Subcutaneous preadipocyte (primary cell): ENCODE measurements at places on chromosomes 5 and 9. TPM values are rescaled to one million over a fixed set of nuclear protein-coding genes. Genes with fewer than 3 reads are reported as not detected.

C9orf153 gene
- 0.20 and 0.37 TPM in 2 replicates for total RNA-seq

CDHR2 gene
- not detected in 2 replicates for total RNA-seq

FGFR4 gene
- total RNA-seq = 0.73 and 1.4 TPM in 2 replicates

C7 gene
- 0.39 and 12.9 TPM in 2 replicates for total RNA-seq

SPINK4 gene
- not detected in 2 replicates for total RNA-seq

FBXW5 gene
- total RNA-seq = 125 TPM in 2 replicates

PCDHGA11 gene
- total RNA-seq = 11.8 and 13.9 TPM in 2 replicates

SLC45A2 gene
- 0.20 and 0.37 TPM in 2 replicates for total RNA-seq

PCDHA9 gene
- total RNA-seq = under 0.01 TPM in 2 replicates

TAS2R1 gene
- not detected in 2 replicates for total RNA-seq

PAPPA gene
- total RNA-seq = 26.8 TPM in 2 replicates

ROPN1L gene
- 1.1 and 1.6 TPM in 2 replicates for total RNA-seq

THG1L gene
- 29.9 and 39.7 TPM in 2 replicates for total RNA-seq

CHD1 gene
- total RNA-seq = 38.2 and 59.8 TPM in 2 replicates

ADAMTS13 gene
- total RNA-seq = 0.73 and 1.2 TPM in 2 replicates

SLC1A3 gene
- total RNA-seq = 10.3 and 16.8 TPM in 2 replicates

TICAM2 gene
- 6.1 and 6.2 TPM in 2 replicates for total RNA-seq

NEUROG1 gene
- not detected in 2 replicates for total RNA-seq

GFRA3 gene
- total RNA-seq = under 0.01 TPM in 1 of 2 replicates, not detected in the other

RORB gene
- total RNA-seq = 0.37 and 1.2 TPM in 2 replicates

DCTN3 gene
- total RNA-seq = 76.8 and 112 TPM in 2 replicates

PPP2R2B gene
- total RNA-seq = not detected in 2 replicates

SLC22A5 gene
- 3.1 and 5.1 TPM in 2 replicates for total RNA-seq

ZNF300 gene
- 4.4 and 6.3 TPM in 2 replicates for total RNA-seq

ADAMTS2 gene
- 37.9 and 39.7 TPM in 2 replicates for total RNA-seq

PCDHGB6 gene
- 2.5 and 2.6 TPM in 2 replicates for total RNA-seq

ZFP37 gene
- 0.73 and 1.6 TPM in 2 replicates for total RNA-seq

IFNK gene
- total RNA-seq = not detected in 2 replicates

CATSPER3 gene
- total RNA-seq = under 0.01 TPM in 1 of 2 replicates, not detected in the other

TIFAB gene
- total RNA-seq = not detected in 2 replicates

PCDHGB4 gene
- total RNA-seq = 5.9 and 8.8 TPM in 2 replicates

CARTPT gene
- not detected in 2 replicates for total RNA-seq

LHX6 gene
- total RNA-seq = under 0.01 TPM in 1 of 2 replicates, not detected in the other

C5orf52 gene
- total RNA-seq = not detected in 2 replicates

TAF11L10 gene
- not detected in 2 replicates for total RNA-seq

LCN10 gene
- under 0.01 TPM in 1 of 2 replicates, not detected in the other for total RNA-seq

SLC27A4 gene
- 22.8 and 29.9 TPM in 2 replicates for total RNA-seq

PCDHGA2 gene
- 1.4 and 1.5 TPM in 2 replicates for total RNA-seq

SPARC gene
- total RNA-seq = 755 and 817 TPM in 2 replicates

GFI1B gene
- total RNA-seq = not detected in 2 replicates

LCNL1 gene
- under 0.01 and 0.37 TPM in 2 replicates for total RNA-seq

LHX3 gene
- total RNA-seq = not detected in 2 replicates

TBCA gene
- 69.0 and 81.2 TPM in 2 replicates for total RNA-seq

NUTM2F gene
- not detected in 2 replicates for total RNA-seq

MARCOL gene
- total RNA-seq = not detected in 2 replicates

IGFBPL1 gene
- total RNA-seq = 0.20 TPM in 1 of 2 replicates, not detected in the other

IFNA10 gene
- not detected in 2 replicates for total RNA-seq

IFNA2 gene
- total RNA-seq = not detected in 2 replicates
